CD14-positive monocyte (primary cell): ENCODE measurements at places on chromosomes 7 and 10. TPM values are rescaled to one million over a fixed set of nuclear protein-coding genes. Genes with fewer than 3 reads are reported as not detected.

GRCh38 chr10:28661035-28661434, 16.3 kb upstream of the BAMBI start:
- no peak for DNase-seq

GRCh38 chr7:131096267-131096927, 231.3 kb upstream of the MKLN1 start:
- DNase-seq: no peak

- DNase-seq: no peak
Observed at GRCh38 chr7:131261476-131261994, 66.1 kb upstream of the MKLN1 start.

GRCh38 chr7:68537774-68538071, 1060.6 kb upstream of the AUTS2 start:
- DNase-seq: no peak

DNA sequence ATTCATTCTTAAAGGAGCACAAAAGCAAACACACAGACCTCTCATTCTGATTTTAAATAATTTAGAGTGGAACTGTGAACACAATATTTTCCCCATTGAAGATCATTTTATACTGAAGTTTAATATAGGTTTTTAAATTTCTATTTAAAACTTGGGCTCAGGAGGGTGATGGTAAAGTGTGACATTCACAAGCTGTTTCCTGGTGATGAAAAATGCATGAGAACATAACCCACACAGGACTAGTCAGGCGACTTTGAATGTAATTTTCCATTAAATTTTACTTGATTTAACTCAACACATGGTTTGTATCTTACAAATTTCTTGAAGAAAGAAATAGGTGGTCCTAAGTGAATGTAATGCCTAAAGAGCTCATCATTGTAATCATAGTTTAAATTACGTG, 143.6 kb downstream of the CDK14 start:
- no peak for DNase-seq

DNA sequence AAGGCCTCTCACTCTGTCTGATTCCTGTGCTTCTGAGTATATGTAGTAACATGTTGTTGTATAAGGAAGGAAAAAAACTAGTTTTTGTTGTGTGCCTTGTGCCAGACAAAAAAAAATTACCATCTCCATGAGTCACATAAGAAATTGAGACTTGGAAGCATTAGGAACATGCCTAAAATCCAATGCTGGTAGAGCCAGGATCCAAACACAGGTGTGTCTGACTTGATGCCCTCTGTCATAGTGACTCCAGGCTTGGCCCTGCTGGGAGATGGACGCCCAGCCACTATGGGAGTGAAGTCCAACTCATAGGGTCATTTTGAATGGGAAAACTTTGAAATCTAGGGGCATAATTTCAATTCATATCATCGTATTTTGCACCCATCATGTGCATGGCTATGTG, 38.0 kb downstream of the PYROXD2 start:
- no peak for DNase-seq

GRCh38 chr7:1076184-1077072, 11.5 kb upstream of the GPER1 start:
- no peak for DNase-seq

DNA sequence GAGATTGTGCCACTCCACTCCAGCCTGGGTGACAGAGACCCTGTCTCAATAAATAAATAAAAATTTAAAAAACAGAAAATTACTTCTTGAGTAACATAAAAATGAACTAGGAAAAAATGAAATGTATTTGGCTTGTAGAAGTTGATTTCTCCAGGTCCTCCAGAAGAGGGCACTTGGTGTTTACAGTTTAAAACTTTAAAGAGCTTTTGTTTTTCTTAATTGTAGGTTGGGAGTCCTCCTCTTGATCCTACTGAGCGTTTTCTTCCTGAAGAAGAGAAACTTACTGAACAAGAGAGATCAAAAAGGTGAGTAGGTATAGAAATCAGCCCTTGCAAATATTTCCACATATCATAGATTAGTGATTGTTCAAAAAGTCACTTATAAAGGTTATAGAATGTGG, 16.2 kb downstream of the KIFBP start:
- peak; percentile 75 for DNase-seq

DNA sequence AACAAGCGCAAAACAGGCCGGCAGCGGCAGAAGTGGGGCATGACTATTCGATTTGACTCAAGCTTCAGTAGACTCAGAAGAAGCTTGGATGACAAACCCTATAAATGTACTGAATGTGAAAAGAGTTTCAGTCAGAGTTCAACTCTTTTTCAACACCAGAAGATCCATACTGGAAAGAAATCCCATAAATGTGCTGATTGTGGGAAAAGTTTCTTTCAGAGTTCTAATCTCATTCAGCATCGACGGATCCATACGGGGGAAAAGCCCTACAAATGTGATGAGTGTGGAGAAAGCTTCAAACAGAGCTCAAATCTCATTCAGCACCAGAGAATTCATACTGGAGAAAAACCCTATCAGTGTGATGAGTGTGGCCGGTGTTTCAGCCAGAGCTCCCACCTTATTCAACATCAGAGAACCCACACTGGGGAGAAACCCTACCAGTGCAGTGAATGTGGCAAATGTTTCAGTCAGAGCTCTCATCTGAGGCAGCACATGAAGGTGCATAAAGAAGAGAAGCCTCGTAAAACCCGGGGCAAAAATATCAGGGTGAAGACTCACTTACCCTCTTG, 2.8 kb downstream of the ZNF22 start:
- no peak for DNase-seq

The NYAP1 gene
- not detected for polyA plus RNA-seq

The PNLIP gene
- not detected for polyA plus RNA-seq

The FXYD4 gene
- polyA plus RNA-seq: 0.16 TPM in 1 of 2 replicates, not detected in the other
